ENCODE measurements at places on chromosomes 13 and 19.
A peak's percentile ranks its signal among the peaks of the same experiment; 100 is the strongest.

DNA sequence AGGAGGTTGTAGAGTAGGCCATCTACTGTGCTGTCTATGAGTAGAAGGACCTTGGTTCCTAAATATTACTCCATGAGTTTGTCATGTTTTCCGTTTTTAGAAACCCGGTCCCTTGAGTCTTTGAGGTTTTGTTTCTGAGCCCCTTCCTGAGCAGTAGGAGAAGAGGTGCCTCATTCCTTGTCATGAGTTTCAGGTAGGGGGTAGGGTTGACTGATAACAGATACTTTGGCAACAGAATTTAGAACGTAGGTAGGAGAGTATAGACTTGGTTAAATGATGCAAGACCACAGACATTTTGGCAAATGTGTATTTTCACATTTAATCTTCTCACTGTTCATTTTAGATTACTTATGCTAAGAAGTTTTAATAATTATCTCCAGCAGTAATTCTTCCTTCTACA is 24.6 kb downstream of the LMO7 start:
- no peak for DNase-seq

- no peak for DNase-seq
Observed at GRCh38 chr13:88817560-88817959, 1146.4 kb downstream of the SLITRK5 start.

- DNase-seq = no peak
Observed at GRCh38 chr19:47896019-47896418, 9.9 kb upstream of the SULT2A1 start.

DNA sequence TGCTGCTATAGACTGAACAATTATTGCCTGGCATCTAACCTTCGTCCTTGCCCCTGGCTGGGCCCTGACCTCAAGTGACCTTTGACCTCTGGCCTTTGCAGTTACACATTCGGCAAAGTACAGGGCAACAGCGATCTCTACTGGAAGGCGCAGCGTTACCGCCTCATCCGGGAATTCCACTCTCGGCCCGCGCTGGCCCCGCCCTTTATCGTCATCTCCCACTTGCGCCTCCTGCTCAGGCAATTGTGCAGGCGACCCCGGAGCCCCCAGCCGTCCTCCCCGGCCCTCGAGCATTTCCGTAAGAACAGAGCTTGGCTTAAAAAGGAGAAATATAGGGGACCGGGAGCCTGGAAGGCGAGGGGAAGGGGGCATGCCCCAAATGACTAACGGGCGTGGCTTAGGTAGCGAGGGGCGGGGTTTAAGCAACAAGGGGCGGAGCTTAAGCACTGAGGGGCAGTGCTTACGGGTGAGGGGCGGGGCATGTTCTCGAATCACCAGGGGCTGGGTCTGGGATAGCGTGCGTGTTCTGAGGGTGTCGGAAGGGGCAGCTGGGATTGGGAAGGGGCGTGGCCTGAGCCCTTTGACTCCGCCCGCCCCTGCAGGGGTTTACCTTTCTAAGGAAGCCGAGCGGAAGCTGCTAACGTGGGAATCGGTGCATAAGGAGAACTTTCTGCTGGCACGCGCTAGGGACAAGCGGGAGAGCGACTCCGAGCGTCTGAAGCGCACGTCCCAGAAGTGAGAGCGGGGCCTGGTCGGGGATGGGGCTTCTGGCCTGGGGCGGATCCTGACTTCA is 52.7 kb downstream of the TRPM4 start:
- no peak for DNase-seq

DNA sequence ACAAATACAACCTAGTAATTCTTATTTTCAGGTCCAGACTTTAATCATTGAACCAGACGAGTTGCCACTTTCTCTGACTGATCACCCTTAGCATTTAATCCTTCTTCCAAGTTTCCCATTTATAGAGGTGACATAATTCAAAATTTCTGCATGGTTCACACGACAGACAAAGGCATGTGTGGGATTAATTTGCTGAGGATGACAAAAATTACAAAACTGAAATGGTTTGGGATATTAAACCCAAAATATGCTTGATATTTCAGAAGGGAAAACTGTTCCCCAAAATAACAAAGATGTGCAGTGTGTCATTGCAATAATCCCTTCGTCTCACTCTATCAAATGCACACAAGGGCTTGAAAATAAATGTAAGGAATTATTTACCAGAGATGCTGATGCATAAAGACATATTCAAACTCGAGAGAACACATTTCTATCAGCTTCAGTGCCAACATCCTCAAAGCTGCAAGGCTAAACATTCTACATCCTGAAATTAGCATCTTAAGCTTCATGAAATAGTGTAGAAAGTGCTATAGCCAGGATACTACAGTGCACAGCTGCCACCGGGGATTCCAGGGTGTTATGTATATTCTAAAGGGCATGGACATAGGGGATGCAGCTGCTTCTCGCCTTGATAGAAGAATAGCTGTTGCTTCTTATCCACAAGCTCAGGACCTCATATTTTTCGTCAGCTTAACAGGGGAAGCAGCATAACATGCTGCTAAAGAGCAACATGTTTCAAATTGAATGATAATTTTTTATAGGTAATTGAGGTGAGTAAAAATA is 198.7 kb upstream of the SLITRK1 start:
- no peak for DNase-seq

GRCh38 chr19:42095814-42096230 is 19.9 kb downstream of the ZNF574 start:
- no peak for DNase-seq

GRCh38 chr13:51999510-51999911 is 11.7 kb downstream of the ATP7B start:
- DNase-seq = no peak

DNA sequence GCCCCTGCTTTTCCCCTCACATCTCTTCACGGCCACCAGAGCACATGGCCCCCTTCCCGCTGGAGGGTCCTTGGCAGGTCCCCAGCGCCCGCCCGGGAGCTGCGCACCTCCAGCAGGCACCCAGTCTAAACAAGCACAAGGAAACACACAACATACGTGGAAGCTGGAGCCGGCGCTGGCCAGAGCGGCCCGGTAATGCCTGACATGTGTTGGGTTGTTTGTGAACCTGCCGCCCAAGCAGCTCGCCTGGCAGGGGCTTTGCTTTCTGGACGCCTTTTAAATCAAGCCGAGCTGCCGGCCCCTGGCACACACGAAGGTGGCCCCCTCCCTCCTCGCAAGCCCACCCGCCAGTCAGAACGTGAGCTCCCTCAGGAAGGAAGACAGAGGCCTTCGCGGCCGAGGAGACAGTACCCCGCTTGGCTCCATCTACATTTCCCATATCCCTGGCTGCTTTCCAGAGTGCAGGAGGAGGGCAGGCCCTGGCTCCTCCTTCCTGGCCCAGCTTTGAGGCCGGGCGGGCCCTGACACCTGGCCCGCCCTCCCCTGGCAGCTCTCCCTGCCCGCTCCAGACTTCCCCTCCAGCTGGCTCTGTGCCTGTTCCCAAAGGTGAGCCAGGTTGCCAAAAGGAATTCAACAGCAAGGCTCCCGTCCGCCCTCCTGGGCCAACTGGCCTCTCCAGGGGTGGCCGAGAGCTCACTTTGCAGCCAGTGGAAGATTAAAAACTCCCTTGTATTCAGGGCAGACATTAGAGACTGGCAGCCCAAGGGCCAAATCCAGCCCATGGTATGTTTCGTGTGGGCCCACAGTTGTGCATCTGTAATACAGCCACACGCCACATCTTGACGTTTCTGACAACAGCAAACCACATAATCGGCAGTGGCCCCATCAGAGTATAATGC is 28.7 kb downstream of the COMP start:
- DNase-seq = peak; percentile 43

DNA sequence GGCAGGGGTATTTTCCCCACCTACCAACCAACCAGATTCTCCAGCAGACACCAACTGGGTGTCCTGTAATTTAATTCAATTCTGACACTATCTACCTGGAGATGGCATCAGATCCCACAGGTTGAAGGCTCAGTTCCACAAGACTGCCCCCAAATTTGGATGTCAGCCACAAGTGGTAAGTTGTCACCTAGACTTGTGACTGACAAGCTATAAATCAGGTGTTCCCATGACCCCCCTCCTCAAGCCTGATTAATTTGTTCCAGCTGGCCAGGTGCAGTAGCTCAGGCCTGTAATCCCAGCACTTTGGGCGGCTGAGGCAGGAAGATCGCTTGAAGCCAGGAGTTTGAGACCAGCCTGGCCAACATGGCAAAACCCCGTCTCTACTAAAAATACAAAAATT is 10.6 kb upstream of the HAUS5 start:
- no peak for DNase-seq

- DNase-seq = no peak
Observed at GRCh38 chr13:99505814-99506269, 4.6 kb downstream of the TM9SF2 start.

DNA sequence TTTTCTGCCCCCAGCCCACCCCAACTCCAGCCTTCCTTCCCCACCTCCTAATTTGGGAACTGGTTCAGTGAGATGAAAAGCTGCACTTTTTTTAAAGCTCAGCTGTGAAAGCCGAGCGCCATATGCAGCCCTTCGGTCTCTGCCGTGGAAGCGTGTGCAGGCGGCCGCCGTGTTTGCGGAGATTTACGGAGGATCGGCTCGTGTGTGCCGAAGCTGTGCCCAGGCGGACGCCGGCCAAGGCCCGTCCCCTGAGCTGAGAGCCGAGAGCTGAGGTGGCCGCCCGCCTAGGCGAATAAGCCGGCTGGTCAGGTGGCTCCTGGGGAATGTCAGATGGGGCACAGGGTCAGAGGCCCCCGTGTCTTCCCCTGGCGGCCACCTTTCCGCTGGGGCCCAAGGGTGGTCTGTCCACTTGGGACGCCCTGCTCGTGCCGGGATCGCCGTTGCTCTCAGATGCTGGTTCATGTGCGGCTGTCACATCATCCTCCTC is 78.7 kb downstream of the ZNF536 start:
- no peak for DNase-seq

- no peak for DNase-seq
Observed at GRCh38 chr19:19911150-19911549, 10.4 kb downstream of the ZNF93 start.

GRCh38 chr19:43700395-43701000 is 15.4 kb upstream of the IRGC start:
- DNase-seq = no peak

- no peak for DNase-seq
Observed at GRCh38 chr13:110244071-110244830, 62.7 kb downstream of the COL4A1 start.

- DNase-seq = no peak
Observed at GRCh38 chr19:17183271-17183761, 31.8 kb upstream of the USE1 start.

DNA sequence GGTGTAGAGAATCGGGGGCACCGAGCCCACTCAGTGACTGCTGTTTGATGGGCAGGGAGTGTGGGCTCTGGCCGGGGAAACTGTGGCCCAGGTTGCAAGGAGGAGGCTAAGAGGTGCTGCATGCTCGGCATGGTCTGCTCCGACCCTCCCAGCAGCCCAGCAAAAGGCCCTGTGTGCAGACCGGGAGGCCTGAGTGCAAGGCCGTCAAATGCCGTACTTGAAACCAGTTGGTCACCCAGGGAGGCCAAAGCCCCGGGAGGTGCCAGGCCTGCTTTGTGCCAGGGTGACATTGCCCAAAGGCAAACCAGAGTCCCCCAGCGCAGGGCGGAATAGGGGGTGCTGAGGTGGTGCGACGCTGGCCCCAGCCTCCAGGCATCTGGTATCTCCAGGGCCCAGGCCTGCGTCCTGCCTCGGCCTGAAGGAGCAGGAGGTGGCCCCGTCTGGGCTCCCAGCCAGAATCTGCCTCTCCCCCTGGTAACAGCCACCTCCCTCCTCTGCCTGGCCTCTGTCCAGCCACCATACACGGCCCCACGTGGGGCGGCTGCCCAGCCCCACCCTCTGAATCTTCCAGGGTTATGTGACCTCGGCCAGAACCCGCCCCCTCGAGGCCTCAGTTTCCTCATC is 4.0 kb downstream of the PIK3R2 start:
- DNase-seq = peak; percentile 47
